Activated CD4-positive, CD25-positive, alpha-beta regulatory T cell treated with anti-CD3 and anti-CD28 coated beads, Interleukin-2, amount 50 U/mL, for 24 hours (primary cell): ENCODE measurements at places on chromosomes 16 and 17.

DNA sequence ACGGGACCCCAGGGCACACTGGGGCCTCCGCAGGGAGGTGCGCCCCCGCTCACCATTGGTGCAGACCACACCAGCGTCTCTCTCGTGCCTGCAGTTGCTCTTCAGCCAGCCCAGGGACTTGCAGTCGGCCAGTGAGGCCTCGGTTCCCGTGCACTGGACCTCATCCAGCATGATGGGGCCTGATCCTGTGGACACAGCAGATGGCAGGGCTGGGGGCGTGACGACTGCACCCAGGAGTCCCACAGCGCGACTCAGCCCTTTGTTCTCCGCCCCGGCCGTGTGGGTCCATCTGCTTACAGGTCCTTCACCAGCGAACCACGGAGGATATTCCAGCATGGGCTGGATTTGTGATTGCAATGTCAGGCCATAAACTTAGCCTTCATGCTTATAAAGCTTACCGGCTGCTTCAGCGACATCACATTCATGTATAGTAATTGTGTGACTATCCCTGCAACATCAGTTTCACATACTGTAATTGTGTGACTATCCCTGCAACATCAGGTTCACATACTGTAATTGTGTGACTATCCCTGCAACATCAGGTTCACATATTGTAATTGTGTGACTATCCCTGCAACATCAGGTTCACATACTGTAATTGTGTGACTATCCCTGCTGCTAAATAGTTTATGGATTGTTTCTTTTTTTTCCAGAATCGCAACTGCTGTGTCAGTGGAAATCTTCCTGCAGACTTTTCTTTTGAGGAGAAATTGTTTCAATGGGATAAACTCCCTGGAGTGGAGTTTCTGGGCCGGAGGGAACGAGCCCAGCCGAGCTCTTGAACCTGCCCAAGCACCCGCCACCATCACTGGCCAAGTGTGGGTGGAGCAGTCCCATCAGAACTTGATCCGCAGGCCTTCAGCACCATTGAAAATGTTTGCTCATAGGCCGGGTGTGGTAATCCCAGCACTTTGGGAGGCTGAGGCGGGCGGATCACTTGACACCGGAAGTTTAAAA lies 4.8 kb downstream of the LGALS3BP start:
- no peak for ATAC-seq

GRCh38 chr16:50747207-50747956 lies 5.5 kb downstream of the CYLD start:
- peak; percentile 40 for ATAC-seq

GRCh38 chr17:63317166-63317840 lies 128.8 kb downstream of the CYB561 start:
- ATAC-seq = no peak

GRCh38 chr16:50280932-50281331 lies 14.6 kb downstream of the ADCY7 start:
- ATAC-seq = no peak

DNA sequence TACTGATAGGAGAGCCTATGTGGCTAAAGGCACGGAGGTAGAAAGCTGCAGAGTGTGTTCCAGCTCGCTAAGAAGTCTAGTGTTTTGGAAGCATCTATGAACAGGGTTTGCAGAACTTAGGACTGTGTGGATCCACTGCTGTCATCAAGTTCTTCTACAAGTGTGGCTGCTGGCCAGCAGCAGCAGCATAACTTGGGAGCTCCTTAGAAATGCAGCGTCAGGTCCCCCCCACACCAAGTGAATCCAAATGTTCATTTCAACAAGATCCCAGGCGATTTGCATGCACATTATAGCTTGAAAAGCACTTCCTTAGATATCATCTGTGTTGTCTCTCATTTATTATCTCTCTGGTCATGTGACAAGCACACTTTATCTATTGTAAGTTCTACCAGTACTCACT lies 131.9 kb upstream of the SHISA6 start:
- ATAC-seq = no peak

GRCh38 chr17:57002904-57003303 lies 25.0 kb downstream of the SCPEP1 start:
- no peak for ATAC-seq

DNA sequence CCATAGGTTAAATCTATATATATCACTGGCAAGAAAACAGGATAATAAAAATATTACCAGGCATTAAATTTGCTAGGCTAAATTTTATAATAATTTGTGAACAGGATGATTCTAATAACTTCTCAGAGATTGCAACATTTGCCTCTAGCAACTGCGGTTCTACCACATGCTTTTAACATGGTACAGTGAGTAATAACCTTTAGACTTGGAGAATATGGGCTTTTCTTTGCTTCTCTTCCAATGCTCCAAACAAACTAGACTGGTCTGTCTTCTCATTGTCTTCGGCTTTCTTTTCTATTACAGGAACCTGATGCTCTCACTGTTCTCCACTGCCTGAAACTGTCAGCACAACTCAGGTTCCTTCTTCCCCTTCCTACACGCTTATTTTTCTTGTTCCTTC lies 80.6 kb downstream of the CA4 start:
- ATAC-seq = no peak

DNA sequence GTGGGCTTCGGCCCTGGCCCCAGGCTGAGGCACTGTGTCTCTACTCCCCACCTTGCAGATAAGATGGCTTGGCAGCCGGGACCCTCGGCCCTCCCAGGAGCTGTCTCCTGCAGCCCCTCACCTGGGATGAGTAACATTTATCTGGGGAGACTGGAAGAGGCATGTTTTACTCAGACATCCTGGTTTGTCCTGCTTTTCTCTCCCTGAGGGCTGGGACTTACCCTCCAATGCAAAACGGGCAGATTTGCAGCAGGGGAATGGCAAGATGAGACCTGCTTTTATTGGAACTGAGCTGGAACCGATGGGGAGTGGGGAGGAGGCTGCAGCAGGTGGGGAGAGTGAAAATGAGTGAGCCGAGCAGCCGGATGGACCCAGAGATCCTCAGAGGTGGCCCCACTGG lies 27.3 kb upstream of the UBE2G1 start:
- ATAC-seq = no peak

GRCh38 chr16:79097771-79098170 lies 502.8 kb downstream of the MAF start:
- no peak for ATAC-seq

DNA sequence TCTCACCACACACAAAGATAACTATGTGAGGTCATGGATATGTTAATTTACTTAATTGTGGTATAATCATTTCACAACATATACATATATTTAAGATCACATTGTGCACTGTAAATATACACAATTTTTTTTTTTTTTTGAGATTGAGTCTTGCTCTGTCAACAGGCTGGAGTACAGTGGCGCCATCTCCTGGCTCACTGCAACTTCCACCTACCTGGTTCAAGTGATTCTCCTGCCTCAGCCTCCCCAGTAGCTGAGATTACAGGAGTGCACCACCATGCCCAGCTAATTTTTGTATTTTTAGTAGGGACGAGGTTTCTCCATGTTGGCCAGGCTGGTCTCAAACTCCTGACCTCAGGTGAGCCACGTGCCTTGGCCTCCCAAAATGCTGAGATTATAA lies 11.5 kb upstream of the PRSS54 start:
- ATAC-seq = no peak

DNA sequence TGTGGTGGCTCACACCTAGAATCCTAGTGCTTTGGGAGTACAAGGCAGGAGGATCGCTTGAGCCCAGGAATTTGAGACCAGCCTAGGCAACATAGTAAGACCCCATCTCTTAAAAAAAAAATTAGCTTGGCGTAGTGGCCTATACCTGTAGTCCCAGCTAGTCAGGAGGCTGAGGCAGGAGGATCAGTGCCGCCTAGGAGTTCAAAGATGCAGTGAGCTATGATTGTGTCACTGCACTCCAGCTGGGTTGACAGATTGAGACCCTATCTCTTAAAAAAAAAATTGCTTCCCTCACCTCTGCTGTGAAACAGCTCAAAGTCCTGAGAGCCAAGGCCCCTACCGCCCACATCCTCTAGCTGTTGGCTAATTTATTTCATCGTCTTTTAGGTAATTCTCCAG lies 10.2 kb downstream of the NDE1 start:
- ATAC-seq = no peak

DNA sequence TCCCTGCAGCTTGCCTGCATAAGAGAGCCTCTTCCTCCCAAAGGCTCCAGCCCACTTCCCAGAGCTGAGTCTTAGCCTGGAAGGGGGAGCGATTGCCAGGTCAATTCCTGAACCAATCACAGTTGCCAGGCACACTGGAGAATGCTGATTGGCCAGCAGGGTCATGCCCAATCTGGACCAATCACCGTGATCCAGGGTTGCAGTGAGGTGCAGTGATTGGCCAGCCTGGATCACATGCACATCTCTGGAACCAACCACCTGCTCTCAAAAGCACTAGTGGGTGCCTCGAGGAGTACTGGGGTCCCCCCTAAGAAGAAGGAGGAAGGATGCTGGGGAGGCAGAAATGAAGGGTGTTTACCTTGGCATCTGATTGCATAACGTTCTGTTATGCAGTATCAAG lies 18.4 kb downstream of the NAGPA start:
- ATAC-seq = no peak

DNA sequence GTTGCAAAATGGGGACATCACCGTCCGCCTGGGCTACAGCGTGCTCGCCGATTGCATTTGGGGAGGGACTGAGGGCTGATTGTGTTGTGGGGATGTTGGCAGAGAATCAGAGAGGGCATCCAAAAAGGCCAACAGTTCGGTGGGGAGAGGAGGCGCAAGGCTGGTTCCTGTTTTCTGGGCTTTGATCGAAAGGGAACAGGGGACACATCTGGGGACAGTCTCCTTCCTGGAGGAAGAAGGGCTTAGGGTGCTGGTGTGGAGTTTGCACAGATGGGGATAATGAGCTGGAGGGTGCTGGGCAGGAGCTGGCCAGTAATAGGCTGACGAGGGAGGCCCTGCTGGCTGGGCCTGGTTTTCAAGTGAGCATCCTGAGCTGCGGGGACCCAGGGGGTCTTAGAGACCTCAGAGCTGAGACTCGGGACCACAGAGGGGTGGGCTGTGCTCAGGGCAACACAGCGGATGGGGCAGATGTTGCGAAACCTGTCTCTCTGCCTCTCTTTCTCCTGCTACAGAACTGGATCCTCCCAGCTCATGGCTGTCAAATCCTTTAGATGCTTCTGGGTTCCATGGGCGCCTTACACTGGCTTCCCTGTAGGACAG lies 288.7 kb downstream of the SEC14L1 start:
- ATAC-seq = no peak

- ATAC-seq = no peak
Observed at GRCh38 chr17:45061606-45062205, 589 bp downstream of the NMT1 start.

DNA sequence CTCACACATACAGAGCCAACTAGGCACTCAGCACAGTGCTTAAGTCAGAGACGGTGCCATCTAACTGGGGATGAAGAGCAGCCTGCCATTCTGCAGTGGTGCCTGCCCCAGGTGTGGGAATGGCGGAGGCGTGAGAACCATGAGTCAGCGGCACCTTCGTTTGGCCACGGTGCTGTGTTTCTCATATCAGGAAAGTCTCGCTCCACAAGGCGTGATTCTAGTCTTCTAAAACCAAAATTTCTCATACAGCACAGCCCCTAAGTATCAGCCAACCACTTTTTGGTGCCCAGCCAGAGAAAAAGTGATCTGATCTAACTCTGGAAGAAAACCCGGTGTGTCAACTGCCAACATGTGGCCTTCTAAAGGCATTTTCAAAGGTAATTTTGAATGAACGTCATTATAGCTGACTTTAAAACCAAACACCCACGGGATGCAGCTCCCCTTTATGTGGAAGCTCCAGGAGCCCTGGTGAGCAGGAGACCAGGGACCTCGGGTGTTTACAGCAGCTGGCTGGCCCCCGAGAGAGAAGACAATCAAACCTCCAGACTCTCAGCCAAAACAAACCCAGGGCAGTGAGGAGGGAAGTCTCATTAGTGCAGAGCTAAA lies 54.6 kb downstream of the ABCC12 start:
- ATAC-seq = peak; percentile 77

DNA sequence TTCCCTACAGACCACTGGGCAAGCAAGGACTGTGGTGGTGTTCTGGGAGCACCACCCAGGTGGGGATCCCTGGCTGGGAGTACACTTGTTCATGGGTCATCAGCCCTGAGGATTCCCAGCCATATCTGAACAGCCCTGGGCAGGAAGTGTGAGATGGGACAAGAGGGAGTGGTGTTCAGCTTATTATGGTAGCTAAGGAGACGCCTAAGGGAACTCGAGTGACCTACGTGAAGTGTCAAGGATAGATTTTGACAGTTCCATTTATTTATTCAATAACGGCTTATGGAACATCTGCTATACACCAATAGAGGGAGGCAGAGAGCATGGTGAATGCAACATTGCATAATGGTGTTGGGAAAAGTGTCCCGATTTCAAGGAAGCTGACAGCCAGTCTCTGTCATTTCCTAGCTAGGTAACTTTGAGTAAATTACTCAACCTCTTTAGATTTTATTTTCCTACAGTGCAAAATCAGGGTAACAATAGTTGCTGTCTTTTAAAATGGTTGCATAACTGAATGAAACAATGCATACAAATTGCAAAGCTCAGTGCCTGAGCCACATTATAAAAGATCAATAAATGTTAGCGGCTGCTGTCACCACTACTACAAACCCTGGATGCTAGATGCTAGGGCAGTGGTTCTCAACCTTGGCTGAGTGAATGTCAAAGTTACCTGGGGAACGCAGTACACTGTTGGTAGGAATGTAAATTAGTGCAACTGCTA lies 534.1 kb downstream of the GRIN2A start:
- no peak for ATAC-seq

DNA sequence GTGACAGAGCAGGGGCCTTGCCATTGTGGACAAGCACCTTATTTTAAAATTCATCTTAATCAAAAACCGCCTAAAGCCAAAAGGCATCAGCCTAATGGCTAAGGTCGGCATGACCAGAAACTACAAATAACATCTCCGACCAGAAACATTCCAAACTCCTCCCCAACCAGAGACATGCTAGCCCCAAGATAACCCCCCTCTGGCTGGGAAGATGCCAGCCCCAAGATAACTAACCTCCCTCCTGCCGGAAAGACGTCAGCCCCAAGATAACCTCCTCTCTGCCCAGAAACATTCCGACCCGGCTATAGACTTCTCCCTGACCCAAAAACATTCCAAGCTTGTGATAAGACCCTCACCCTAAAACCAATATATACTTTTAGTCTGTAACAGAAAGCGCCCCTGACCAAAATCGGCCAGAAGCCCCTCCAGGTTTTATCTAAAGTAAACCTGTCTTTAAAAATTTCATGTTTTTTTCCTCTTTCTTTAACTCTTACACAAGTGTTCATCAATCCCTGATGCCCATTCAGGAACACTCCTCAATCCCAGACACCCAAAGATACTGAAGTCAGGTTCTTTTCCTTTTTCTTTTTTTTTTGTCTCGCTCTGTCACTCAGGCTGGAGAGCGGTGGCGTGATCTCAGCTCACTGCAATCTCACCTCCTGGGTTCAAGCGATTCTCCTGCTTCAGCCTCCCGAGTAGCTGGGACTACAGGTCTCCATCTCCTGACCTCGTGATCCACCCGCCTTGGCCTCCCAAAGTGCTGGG lies 32.7 kb downstream of the TLE7 start:
- ATAC-seq = no peak

- no peak for ATAC-seq
Observed at GRCh38 chr16:54356391-54356790, 69.8 kb upstream of the IRX3 start.

DNA sequence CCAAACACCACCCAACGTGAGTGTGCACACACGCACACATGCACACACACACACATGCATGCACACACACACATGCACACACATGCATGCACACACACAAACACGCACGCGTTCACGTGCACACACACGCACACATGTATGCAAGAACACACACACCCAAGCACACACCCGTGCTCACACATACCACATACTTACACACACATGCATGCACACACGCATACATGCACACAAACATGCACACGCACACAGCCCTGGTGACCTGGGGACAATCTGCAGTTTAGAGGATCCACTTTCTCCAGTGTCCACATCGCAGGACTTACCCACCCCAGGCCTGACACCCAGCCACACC lies 6.2 kb downstream of the USH1G start:
- no peak for ATAC-seq
